ENCODE measurements at places on chromosomes 3 and 15.

DNA sequence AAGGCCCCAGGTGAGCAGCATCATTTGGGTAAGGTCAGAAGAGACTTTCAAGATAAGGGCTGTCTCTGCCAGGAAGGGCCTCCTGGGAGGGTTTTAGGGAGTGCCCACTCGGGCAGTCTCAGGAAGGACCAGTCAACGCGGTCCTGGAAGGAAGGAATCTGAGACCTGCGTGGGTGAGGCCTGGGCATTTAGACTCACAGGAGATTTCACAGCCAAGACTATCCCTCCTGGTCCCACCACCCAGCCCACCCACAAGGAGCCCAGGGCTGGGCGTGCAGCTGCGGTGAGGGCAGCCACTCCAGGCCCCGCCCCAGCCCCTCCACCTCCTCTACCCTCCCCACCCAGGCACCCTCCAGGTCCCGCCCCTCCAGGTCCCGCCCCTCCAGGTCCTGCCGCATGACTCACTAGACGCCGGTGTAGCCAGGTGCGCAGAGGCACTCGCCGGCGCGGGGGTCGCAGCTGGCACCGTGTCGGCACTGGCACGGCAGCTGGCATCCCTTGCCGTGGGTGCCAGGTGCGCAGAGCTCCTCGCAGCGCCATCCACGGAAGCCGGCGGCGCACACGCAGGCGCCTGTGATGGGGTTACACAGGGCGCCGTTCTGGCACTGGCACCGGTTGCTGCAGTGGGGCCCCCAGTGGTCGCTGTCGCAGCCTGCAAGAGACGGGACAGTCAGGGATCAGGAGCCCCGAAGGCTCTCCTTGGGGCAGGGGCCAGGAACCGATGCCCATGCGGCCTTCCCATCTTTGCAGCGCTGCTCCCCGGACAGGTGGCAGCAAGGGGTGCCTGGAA is 112.7 kb downstream of the RAB11A start:
- DNase-seq = peak; percentile 66

- DNase-seq = peak; percentile 13
These were observed 1.0 kb downstream of the ZFAND6 start for GRCh38 chr15:80060356-80061006.

DNA sequence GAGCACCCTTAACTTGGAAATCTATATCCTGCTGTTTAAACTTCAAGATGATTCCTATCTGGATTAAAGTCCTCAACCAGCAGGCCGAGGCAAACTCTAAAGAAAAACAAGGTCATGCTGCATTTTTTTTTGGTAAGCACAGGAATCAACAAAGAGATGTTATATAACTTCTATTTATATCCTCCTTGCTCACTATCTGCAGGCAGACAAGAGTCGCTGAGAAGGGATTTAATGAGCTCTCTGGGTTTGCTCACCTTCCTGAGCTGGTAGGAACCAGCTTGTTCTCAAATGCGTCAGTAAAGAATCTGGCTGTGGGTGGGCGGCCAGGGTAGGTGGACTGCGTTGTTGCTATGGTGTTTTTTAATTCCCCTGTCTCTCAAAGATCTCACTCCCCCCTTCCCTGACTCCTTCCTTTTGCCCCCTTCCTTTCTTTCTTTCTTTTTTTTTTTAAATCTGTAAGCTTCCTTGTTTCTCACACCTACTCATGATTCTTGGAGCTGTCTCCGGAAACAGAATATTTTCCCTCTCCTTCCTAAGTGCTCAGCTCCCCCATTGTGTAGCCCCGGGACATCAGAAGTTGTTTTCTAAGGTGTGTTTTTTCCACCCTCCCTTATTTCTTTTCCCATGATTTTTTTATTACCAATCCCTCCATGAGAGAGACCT is 228.8 kb upstream of the BHLHE40 start:
- DNase-seq = peak; percentile 56

- DNase-seq = no peak
These were observed 13.3 kb upstream of the PAQR9 start for GRCh38 chr3:142976621-142977398.

DNA sequence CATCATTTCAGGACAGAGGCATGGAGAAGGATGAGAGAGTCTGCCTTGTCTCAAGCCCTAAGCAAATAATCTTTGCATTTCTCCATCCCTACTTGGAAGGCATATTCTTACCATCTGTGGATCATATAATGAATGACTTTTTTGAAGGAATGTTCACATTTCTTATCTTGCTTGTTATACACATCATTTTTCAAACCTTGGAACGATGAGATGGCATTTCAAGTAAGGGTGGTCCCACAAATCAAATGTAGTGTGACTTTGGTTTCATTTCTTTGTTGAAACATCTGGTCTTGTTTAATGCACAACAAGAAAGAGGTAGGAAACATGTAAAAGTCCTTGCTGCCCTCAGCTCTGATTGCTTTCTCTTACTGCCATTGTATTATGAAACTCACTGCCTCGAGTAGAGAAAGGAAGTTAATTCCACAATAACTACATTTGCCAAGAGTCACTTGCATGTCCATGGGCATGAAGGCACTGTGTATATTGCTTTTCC is 32.1 kb downstream of the RBMS3 start:
- DNase-seq = no peak

- DNase-seq = no peak
These were observed 427.5 kb upstream of the ALCAM start for GRCh38 chr3:104939196-104939595.

- DNase-seq = no peak
These were observed 55.8 kb downstream of the TBC1D5 start for GRCh38 chr3:17686613-17687012.

DNA sequence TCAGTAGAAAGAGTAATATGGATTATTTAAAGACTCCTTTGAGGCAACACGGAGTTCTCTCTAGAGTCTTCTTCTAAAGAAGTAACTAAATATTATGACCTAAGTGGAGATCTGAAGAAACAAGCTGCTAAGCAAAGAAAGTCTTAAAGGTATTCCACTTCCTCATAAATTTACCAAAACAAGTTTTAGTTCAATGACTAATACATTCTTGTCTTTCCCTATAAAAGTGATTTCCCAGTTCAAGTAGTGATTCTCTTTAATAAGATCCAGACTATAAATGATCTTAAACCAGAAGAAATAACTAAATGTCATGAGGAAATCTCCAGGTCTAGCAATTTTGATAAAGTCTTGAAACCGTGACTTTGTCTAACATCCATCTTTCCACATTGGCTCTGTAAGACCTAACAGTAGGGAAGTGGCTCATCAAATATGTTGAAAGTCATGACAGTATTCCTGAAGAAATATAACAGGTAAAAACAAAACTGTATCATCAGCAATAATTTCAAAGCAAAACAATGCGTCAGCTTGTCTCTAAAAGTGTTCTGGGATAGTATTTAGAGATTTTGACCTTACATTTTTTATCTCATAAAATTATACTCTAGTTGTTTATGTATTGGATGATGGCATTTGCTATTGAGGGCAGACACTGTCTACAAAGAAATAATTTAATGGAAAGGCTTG is 51.8 kb upstream of the NEDD4 start:
- no peak for DNase-seq

GRCh38 chr3:11305509-11305908 is 33.3 kb downstream of the ATG7 start:
- DNase-seq = no peak

DNA sequence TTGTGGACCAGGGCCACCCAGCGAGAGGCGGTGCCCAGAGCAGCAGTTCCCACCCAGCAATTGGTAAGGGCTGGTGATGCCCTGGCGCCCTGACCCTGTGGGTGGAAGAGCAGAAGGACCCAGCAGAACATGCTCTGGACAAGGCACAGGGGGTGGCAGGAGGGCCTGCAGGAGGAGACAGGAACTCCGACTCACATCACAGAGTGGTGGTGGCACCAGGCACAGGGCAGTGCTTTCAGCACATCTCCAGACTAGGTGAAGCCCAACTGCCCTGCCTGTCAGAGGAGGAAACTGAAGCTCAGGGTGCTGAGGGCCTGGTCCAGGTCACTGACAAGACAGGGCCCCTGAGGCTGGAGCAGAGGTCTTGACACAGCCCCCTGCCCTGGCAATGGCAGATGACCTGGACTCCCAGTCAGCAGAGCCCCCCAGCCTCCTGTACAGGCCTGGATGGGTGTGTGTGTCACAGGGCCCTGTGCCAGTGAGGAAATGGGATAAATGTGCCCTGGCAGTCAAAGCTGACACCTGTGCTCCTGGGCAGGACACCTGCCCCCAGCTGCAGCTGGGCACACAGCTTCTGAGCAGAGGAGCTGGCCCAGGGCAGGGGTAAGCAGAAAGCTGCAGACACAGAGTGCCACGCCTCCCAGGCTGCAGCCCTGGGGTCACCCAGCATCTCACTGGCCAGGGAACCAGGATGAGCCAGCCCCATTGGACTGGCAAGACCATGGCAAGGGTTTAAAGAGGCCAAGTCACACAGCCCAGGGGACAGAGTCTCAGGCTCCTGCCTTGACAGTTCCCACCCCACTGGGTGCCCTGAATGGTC is 11.4 kb downstream of the KLF15 start:
- DNase-seq = no peak

DNA sequence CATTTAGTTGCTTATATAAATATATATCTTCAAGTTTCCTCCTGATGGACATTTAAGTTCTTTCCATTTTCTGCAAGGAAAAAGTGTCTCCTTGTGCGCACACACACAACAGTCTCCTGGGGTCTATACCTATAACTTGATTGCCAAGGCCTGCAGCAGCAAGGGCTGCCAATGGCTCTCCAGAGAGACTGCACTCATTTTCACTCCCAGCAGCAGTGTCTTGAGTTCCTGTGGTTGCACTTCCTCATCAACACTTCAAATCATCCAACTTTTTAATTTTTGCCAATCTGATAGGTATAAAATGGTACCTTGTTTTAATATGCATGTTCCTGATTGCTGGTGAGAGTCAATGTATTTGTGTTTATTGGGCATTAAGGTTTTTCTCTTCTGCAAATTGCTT is 23.1 kb downstream of the TNFAIP8L3 start:
- DNase-seq = no peak

- no peak for DNase-seq
These were observed 340.8 kb upstream of the SUCLG2 start for GRCh38 chr3:67995206-67995605.

DNA sequence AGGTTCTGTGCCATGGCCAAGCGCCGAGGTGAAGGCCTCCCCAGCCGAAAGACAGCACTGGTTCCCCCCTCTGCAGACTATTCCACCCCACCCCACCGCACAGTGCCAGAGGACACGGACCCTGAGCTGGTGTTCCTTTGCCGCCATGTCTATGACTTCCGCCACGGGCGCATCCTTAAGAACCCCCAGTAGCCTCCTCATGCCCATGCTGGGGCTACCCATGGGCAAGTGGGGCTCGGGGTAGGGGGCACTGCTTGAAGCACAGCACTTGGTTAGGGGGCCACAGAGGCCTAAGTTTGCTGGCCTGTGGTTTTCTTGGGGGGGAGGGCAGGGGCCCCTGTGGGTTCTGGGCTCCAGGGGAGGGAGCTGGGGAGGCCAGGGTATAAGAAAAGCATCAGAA is 4.8 kb upstream of the CHST14 start:
- DNase-seq = no peak

DNA sequence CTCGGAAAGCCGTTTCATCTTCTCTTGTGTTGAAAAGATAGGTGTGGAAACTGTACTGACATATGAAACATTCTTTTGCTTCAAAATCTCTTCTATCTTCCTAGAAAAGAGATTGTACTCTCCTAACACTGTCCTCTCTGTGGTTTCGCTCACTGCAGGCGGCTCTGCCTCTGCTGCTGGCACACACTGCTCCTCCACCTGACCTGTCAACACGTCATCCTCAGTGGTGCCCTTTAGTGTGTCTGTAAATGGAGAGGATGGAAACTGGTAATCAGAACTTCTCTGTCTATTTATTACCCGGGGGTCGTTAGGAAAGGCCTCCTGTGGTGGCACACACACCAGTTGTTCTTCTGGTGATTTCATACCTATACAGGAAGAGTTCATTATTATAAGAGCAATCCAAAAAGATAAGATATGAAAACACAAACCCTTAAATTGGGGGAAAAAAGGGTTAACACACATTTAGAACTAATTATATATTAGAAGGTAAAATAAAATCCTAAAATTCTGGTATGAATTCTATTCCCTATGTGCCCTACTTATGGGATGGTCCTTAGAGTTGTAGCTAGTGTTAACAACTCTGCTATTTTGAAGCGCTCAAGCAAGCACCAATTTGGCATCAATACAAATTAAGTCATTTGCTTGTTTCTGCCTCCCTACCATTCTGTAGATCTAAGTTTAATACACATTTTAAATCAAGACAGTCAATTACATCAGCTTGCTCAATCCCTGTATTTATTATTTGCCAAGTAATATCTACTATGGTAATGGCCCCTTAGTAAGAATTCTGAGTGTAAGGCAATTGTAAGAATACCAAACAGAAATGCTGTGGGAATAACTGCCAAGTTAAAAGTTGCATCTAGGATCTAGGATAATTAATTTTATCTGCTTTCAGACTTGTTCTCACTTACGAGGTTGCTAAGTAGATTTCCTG is 49.2 kb downstream of the TASOR start:
- no peak for DNase-seq

GRCh38 chr3:186162221-186162620 is 53.3 kb upstream of the ETV5 start:
- peak; percentile 47 for DNase-seq

DNA sequence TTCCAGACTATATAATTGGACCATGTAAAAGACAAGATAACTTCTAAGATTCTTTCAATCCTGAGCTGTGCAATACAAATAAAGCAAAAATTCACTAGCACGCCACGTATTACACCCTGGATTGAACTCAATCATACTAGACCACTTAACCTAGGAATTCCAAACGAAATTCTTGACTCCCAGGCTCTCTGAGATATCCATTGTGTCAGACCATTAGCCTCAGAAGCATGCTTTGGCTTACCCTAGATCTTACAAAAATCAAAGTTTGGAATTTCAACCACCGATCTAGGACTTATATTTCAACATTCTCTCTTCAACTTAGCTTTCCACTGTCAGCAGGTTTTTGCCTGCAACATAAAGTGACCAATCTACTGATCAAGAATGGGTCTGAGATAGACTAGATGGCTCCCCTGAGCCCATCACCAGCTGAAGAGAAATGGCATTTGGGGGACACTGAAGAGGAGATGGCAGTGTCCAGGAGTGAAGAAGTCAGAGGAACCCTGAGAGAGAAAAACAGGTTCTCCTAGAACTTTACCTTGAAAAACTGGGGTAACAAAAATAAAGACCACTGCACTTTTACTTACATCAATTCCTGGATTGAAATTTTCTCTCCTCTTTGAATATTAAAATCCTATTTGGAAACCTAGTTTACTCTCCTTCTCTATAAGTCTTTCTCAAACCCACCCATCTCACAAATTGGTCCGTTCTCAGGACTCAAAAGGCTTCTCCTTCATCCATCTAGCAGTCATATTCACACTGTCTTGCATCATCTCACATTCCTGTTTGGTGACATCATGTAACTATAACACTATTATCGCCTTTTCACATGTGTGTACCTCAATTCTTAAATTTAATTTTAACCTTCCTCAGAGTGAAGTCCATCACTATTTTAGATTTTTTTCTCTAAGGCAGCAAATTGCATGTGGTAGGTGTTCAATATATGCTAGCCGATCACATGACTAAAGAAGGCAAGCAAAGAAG is 18.5 kb downstream of the CPNE4 start:
- no peak for DNase-seq

- no peak for DNase-seq
These were observed 27.9 kb upstream of the SLC6A1 start for GRCh38 chr3:10964537-10965167.

- no peak for DNase-seq
These were observed 25.0 kb downstream of the KCNMB2 start for GRCh38 chr3:178561239-178561638.

GRCh38 chr3:59335338-59335737 is 285.5 kb upstream of the CFAP20DC start:
- no peak for DNase-seq

GRCh38 chr3:25727316-25727715 is 55.9 kb downstream of the NGLY1 start:
- no peak for DNase-seq

- DNase-seq = no peak
These were observed 2.3 kb downstream of the LRRC28 start for GRCh38 chr15:99253381-99254090.

GRCh38 chr15:34616613-34617012 is 33.2 kb upstream of the GOLGA8B start:
- DNase-seq = no peak

Measured in CD4-positive, alpha-beta T cell (primary cell).